ENCODE measurements at places on chromosomes 3 and 15. TPM values are rescaled to one million over a fixed set of nuclear protein-coding genes. Genes with fewer than 3 reads are reported as not detected.

Gene MED12L
- 2.9 TPM for total RNA-seq

Gene HHLA2
- 2.2 TPM for total RNA-seq

DNA sequence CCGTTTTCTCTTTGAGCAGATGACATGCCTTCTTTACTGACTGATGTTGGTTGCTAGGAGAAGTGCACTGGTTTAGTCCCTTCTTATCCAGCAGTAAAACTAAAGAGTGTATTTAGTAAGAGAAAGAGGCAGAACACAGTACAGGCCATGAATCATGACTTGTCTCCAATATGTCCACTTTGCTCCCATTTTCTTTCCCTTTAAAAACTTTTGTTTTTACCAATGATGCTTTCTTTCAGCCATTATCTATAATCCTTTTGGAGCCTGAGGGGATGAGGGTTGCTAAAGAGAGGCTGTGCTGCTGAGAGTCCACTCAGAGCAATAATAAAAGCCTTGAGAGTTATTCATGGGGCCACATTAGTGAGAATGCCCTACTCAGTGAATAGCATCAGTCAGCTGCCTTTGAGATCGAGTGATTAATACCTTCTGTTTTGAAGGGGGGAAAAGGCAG, 12.2 kb downstream of the ROBO2 start:
- DNase-seq = no peak

DNA sequence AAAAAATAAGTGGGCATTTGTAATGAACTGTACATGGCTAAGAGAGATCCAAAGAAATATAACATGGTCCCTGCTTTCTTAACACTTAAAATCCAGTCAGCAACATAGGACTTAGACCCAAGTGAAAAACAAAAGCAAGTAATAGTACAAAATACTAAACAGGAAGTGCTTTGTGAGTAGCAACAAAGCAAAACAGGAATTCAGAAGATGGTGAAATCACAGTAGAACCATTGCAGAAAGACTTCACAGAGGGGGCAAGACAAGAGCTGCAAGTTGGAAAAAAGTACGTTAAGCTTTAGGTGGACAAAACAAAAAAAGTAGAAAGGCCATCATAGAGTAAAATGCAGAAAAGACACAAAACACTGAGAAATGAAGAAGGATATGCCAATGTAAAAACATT, 116.0 kb downstream of the TBC1D5 start:
- no peak for DNase-seq

Gene HIGD2B
- total RNA-seq = 0.32 TPM

All from activated CD8-positive, alpha-beta T cell treated with anti-CD3 and anti-CD28 coated beads for 36 hours (primary cell).